ENCODE measurements at places on chromosomes 5 and 9.

DNA sequence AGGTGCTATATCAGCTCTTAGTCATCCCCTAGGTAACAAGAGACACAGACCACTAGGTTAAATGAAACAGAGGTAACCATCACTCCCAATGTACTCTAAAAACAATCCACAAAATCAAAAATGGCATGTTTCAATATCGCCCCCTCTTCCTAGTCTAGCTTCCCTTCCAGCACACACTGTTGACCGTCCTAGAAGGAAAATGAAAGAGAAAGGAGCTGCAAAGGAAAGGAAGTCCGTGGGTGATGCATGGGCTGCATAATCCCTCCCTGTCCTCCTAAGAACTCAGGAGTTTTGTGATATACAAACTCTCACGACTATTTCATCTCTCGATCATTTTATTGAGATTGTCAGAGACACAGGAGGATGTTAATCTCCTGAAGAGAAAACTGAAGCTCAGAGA is 101.6 kb downstream of the RFK start:
- no peak for DNase-seq

- no peak for DNase-seq
Measured at GRCh38 chr5:78974011-78974410, 11.1 kb downstream of the ARSB start.

DNA sequence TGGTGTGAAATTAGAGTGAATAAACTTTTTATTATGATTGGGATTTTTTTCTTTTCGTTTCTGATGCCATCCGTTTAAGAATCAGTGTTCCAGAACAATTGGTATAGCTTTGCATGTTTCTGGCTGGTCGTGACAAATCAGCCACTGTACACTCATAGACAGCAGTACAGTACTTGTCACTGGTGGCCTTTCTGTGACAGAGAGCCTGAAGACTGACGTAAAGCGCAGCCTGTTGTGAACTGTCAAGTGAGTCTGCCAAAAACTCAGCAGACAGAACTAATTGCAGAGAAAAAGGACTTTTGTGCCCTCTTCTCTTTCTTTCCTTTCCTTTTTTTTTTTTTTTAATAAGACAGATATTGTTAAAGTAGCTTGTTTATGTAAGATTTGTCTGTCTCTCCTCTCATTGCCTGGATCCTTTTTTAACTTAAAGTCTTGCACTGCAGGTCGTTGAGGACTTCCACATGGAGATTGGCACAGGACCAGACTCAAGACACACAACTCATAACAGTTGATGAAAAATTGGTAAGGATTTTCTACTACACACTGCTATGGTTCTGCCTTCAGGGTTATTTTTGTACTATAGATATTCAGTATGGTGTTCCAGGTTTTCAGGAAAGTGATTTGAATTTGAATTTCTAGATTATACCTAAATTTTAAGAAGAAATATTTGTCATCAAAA is 42.7 kb downstream of the NDUFS4 start:
- no peak for DNase-seq

DNA sequence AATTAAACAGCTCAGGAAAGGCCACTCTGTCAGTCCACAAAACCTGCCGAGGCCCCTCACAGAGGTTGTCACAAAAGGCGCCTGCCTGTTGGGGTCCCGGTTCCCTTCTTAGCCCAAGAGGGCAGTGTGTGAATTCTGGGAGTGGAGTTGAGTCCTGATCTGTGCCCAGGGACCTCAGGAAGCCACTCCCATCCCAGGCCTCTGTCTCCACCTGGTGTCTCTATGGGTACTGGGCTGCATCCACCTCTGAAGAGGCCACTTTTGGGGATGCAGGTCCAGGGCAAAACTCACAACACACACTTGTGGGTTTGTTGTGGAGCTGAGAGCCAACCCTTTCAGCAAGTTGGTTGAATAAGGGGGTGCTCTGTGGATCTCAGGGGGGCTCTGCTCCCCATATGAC is 74.3 kb upstream of the STXBP1 start:
- no peak for DNase-seq

- DNase-seq = no peak
Measured at GRCh38 chr5:158841481-158842276, 258.0 kb downstream of the EBF1 start.

GRCh38 chr5:128613128-128613527 is 75.1 kb upstream of the FBN2 start:
- no peak for DNase-seq

- no peak for DNase-seq
Measured at GRCh38 chr5:156174225-156174624, 152.7 kb upstream of the SGCD start.

- DNase-seq = no peak
Measured at GRCh38 chr9:112571624-112572355, 85.2 kb downstream of the KIAA1958 start.

- DNase-seq = no peak
Measured at GRCh38 chr5:123813937-123814624, 302.1 kb downstream of the CSNK1G3 start.

- DNase-seq = peak; percentile 39
Measured at GRCh38 chr5:179836225-179837019, 15.7 kb downstream of the SQSTM1 start.

- DNase-seq = no peak
Measured at GRCh38 chr9:104608336-104608735, 2.9 kb upstream of the OR13C2 start.

- DNase-seq = no peak
Measured at GRCh38 chr9:2758162-2758897, 41.0 kb downstream of the KCNV2 start.

Measured in CD4-positive, alpha-beta T cell (primary cell).